ENCODE measurements at places on chromosomes 1 and 21. TPM values are rescaled to one million over a fixed set of nuclear protein-coding genes. Genes with fewer than 3 reads are reported as not detected.

Gene FCRL3
- under 0.01 TPM for total RNA-seq

GRCh38 chr1:53645690-53646078, 93.3 kb downstream of the GLIS1 start:
- no peaks in the 10 kb centered on the region for H3K27me3 ChIP-seq
- peaks cover 3% of the 10 kb centered on the region for H3K4me1 ChIP-seq
- H3K27ac ChIP-seq, result no peak overlapping the region
- no peaks in the 10 kb centered on the region for H3K36me3 ChIP-seq
- no peak for DNase-seq

DNA sequence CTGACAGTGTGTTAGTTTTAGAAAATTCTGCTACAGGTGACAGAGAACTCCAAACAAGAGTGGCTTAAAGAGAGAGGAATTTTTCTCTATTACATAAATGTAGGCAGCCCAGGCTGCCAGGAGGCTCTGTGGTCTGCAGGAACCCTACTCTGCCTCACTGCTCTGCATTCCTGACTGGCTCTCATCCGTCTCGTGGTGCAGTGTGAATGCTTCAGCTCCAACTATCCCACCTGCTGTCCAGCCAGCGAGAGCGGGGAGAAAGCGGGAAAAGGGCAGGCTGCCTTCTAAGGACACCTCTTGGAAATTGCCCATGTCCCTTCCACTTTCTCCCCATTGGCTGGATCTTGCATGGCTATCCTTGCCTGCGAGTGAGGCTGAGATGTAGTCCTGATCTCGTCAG, 131.3 kb downstream of the PEX14 start:
- H3K27ac ChIP-seq, result no peak overlapping the region
- H3K27me3 ChIP-seq, result no peaks in the 10 kb centered on the region
- peaks cover 3% of the 10 kb centered on the region for H3K4me1 ChIP-seq
- DNase-seq, result no peak

DNA sequence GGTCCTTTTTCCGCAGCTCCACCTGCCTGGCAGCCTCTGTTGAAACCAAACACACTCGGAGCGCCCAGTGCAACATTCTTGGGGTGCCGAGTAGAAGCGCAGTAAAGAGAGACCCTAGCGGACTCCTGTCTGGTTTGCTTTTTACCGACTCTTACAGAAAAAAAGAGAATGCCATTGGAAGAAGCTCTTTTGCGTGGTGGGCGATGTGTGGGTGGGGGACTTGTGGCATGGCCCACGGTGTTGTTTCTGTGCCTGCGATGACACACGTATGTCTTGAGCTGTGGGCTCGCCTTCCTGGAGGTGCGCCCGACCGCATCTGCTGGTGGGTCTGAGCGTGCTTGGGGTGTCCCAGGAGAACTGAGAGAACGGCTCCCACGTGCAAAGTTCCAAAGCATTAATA, 7.3 kb upstream of the BARHL2 start:
- no peaks in the 10 kb centered on the region for H3K36me3 ChIP-seq
- peaks cover 53% of the 10 kb centered on the region for H3K4me1 ChIP-seq
- no peak overlapping the region for H3K27ac ChIP-seq
- DNase-seq, result no peak
- H3K27me3 ChIP-seq, result peaks cover 100% of the 10 kb centered on the region

GRCh38 chr1:94729267-94729666, 90.9 kb upstream of the SLC44A3 start:
- no peaks in the 10 kb centered on the region for H3K36me3 ChIP-seq
- no peak for DNase-seq
- H3K4me1 ChIP-seq, result peaks cover 3% of the 10 kb centered on the region
- H3K27me3 ChIP-seq, result no peaks in the 10 kb centered on the region

GRCh38 chr1:54798769-54799641, 2.1 kb downstream of the TTC22 start:
- H3K4me1 ChIP-seq, result peaks cover 25% of the 10 kb centered on the region
- H3K27me3 ChIP-seq, result peaks cover 29% of the 10 kb centered on the region
- H3K36me3 ChIP-seq, result no peaks in the 10 kb centered on the region
- H3K4me3 ChIP-seq, result no peak overlapping the region
- DNase-seq, result no peak
- H3K27ac ChIP-seq, result no peak overlapping the region

GRCh38 chr21:26835714-26836265, 9.4 kb downstream of the ADAMTS1 start:
- H3K4me3 ChIP-seq, result no peak overlapping the region
- H3K4me1 ChIP-seq, result no peaks in the 10 kb centered on the region
- H3K27ac ChIP-seq, result no peak overlapping the region
- no peaks in the 10 kb centered on the region for H3K27me3 ChIP-seq

Data from spinal cord (tissue), 10 donors.